ENCODE measurements at places on chromosomes 13 and 19.
A peak's percentile ranks its signal among the peaks of the same experiment; 100 is the strongest.

- no peak overlapping the region for H3K27ac ChIP-seq
- no peaks in the 10 kb centered on the region for H3K27me3 ChIP-seq
- H3K4me1 ChIP-seq: no peaks in the 10 kb centered on the region
Observed at GRCh38 chr13:75091718-75092117, 390.3 kb downstream of the TBC1D4 start.

GRCh38 chr13:23999424-23999823 lies 102.1 kb upstream of the C1QTNF9B start:
- DNase-seq: no peak
- H3K4me1 ChIP-seq: no peaks in the 10 kb centered on the region
- no peak overlapping the region for H3K4me3 ChIP-seq

DNA sequence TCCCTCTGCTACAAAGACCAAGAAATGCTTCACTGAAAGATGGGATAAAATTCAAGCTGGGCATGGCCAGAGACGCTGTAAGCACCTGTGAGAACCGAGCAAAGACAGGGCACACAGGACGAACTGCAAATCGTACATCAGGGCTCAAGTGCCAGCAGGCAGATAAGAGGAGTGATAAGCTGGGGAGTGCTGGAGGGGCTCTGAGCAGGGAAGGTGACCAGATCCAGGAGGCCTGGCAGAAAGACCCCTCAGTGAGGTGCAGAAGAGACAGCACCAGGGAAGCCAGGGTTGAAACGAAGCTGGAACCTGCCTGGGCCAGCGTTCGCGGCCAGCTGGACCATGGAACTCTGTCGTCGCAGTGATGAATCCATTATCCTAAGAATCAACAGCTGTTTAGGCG lies 10.2 kb downstream of the RAB20 start:
- no peak overlapping the region for H3K4me3 ChIP-seq
- no peaks in the 10 kb centered on the region for H3K27me3 ChIP-seq
- H3K4me1 ChIP-seq: no peaks in the 10 kb centered on the region

DNA sequence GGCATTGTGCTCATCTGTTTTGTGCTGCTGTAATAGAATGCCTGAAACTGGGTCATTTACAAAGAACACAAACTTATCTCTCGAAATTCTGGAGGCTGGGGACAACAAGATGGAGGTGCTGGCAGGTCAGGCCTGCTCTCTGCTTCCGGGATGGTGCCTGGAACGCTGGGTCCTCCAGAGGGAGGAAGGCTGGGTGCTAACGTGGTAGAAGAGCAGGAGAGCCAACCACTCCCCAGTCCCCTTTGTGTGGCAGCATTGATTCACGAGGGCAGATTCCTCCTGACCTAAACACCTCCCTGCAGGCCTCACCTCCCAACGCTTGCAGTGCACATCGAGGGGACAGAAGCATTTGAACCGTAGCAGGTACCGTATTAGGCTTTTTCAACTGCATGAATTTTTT lies 34.1 kb upstream of the TFDP1 start:
- peaks cover 4% of the 10 kb centered on the region for H3K4me1 ChIP-seq
- H3K27ac ChIP-seq: no peak overlapping the region
- DNase-seq: no peak
- no peaks in the 10 kb centered on the region for H3K27me3 ChIP-seq
- peaks cover 20% of the 10 kb centered on the region for H3K36me3 ChIP-seq
- no peak overlapping the region for H3K4me3 ChIP-seq

DNA sequence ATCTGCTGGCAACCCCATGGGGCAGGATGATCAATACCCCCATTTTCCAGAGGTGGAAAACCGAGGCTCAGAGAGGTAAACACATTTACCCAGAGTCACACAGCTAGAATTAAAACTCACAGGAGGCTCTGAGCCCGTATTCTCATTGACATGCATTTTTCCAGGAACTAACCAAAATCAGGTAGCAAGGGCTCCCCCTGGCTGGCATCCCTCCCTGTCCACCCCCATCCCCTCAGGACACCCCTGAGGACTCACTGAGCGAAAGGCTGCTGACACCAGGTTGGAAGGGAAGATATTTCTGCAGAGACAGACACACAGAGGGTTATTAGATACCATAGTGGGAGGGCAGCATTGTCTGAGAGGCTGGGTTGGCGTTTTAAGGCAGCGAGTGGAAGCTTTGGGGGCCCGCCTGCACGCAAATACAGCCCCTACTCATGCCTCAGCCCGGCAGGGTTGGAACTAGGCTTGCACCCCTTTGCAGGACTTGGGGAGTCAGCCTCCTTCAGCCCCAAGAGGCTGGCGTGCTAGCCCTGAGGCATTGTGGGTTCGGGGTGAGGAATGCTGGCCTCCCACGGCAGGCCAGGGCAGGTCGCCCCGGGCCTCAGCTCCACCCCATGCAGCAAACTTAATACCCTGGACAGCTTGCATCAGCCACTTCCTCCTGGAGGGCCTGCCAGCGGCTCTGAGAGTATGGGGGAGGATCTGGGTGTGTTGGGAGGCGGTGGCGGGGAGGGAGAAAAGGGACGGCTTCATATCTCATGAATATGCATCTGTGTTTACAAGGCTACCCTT lies 3.9 kb downstream of the SLC1A5 start:
- peak overlapping the region; percentile 98 for H3K27ac ChIP-seq
- no peaks in the 10 kb centered on the region for H3K27me3 ChIP-seq
- peaks cover 9% of the 10 kb centered on the region for H3K4me1 ChIP-seq
- DNase-seq: peak; percentile 84
- H3K4me3 ChIP-seq: peak overlapping the region; percentile 33
- H3K36me3 ChIP-seq: peaks cover 14% of the 10 kb centered on the region

DNA sequence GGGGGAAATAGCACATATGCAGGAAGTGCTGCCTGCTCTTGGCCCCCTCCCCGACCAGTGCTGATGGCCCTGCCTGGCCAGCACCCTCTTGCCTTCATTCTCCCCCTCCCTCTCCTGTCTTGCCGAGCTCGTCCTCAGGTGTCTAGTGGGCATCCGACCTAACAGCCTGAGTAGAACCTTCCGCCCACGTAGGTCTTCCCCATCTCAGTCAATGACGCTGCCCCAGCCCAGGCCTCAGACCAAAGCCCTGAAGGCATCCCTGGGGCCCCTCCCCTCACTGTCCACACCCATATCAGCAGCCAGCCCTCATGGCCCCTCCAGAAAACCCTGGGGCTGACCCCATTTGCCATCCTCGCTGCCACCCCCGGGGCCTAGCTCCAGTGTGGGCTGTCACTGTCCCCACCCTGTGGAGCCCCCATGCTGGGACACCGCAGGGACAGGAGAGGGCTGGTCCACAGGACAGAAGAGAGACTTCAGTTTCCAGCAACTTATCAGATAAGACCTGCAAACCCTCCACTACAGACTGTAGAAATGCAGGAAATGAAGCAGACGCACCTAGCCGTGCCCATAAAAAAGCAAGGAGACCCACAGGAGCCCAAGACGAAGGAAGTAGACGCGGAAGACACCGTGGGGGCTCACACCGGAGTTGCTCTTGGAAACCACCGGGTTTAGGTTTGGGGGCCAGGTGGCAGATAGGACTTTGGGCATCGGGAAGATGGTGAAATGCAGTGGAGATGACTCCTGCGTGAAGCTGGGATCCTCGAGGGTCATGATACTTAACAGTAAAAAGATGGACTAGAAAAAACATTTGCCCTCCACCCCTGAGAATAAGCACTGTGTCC lies 38.3 kb downstream of the AP1M1 start:
- H3K27me3 ChIP-seq: no peaks in the 10 kb centered on the region
- H3K4me1 ChIP-seq: no peaks in the 10 kb centered on the region
- H3K4me3 ChIP-seq: no peak overlapping the region
- no peak overlapping the region for H3K27ac ChIP-seq
- H3K36me3 ChIP-seq: peaks cover 30% of the 10 kb centered on the region

- peak overlapping the region; percentile 60 for H3K4me3 ChIP-seq
- no peaks in the 10 kb centered on the region for H3K27me3 ChIP-seq
- no peak for DNase-seq
- peak overlapping the region; percentile 65 for H3K27ac ChIP-seq
- H3K4me1 ChIP-seq: peaks cover 2% of the 10 kb centered on the region
Observed at GRCh38 chr19:19202707-19203011, 555 bp downstream of the NR2C2AP start.

DNA sequence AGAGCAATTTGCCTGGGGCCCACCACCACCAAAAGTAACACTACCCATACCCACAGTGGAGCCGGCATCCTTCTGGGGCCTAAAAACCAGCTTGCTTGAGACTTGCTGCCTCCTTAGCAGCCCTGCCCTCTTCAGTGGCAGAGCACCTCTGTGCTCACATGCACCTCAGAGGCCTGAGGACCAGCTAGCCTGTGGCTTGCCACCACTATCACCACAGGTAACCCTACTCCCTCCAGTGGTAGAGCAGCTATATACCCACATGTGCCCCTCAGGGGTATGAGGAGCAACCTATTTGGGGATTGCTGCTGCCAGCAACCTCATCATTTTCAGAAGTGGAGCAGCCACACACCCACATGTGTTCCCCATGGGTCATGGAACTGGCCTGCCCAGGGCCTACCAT lies 111.4 kb upstream of the SPRY2 start:
- no peak overlapping the region for H3K27ac ChIP-seq
- no peak overlapping the region for H3K4me3 ChIP-seq
- H3K27me3 ChIP-seq: no peaks in the 10 kb centered on the region
- no peaks in the 10 kb centered on the region for H3K36me3 ChIP-seq

DNA sequence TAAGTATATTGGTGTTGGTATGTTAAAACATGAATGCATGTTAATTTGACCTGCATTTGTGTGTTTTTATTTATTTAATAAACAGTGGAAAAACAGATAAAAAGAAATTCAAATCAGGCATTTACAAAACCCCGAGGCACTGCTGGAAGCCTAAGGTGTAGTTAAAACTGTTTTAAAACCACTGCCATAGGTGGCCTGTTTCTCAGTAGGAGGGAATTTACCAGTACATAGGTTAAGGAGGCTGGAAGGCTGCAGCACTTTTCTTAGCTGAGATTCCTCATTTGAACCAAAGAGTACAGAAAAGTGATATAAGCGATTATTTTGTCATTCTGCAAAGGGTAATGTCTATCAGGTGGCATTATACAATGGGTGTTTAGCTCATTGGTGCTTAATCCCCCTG lies 99.6 kb downstream of the PAN3 start:
- no peaks in the 10 kb centered on the region for H3K36me3 ChIP-seq
- no peak for DNase-seq
- H3K27ac ChIP-seq: no peak overlapping the region

GRCh38 chr13:83229574-83230305 lies 652.5 kb downstream of the SLITRK1 start:
- no peak overlapping the region for H3K27ac ChIP-seq
- DNase-seq: peak; percentile 68
- no peak overlapping the region for H3K4me3 ChIP-seq

- H3K4me1 ChIP-seq: peaks cover 16% of the 10 kb centered on the region
- DNase-seq: no peak
- no peak overlapping the region for H3K27ac ChIP-seq
- H3K27me3 ChIP-seq: no peaks in the 10 kb centered on the region
- no peak overlapping the region for H3K4me3 ChIP-seq
Observed at GRCh38 chr13:74773248-74773647, 639.0 kb upstream of the KLF12 start.

DNA sequence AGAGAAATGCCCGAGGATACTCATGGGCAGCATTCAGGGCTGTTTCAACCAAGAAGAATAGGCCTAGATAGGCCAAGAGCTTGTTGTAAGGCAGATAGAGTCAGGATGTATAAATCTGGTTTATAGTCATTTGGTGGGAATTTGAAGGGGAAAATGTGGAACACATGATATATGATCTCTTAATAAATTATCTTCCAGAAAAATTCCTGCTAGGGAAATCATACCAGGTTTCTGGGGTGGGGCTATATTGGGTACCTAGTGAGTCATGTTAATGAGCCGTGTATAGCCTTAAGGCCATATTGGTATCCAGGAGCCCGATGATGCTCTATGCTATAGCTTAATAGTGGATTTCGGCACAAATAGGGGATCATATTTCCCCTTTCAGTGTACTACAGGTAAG lies 51.5 kb upstream of the HTR2A start:
- no peaks in the 10 kb centered on the region for H3K36me3 ChIP-seq
- DNase-seq: no peak

DNA sequence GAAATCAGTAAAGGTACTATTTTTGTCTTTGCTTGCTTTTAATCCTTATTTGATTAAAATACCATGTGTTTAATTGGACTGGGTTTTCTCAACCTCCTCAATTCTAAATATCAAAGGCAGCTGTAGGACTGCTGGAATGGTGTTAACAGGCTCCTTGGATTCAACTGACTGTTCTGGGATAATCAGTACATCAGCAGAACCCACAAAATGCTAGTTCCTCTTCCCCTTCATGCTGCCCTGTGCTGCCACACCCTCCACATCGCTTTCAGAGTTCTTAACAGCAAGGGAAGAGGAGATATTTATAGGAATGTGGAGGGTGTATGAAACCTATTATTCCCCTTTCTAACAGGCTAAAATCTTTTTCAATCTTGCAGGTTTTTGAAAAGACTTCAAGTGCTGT lies 82.4 kb downstream of the KCTD12 start:
- H3K27me3 ChIP-seq: no peaks in the 10 kb centered on the region
- no peak overlapping the region for H3K27ac ChIP-seq
- H3K4me3 ChIP-seq: no peak overlapping the region
- no peak for DNase-seq

DNA sequence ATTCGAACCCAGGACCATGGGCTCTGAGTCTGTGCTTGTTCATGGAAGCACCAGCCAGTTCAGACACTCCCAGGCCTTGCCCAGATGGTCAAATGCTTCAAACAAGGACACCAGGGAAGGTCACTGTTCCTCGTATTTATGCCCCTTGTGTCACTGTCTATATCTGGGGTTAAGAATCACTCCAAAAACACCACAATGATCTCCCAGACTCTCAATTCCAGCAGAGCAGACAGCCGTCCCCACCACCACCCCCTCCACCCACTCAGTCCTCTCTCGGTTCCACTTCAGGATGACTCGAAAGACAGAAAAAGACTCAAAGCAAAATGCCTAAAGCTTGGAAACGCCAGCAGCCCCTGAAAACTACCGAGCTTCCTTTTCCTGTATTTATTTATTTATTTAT lies 79.0 kb downstream of the INSR start:
- DNase-seq: no peak
- no peak overlapping the region for H3K27ac ChIP-seq
- no peaks in the 10 kb centered on the region for H3K4me1 ChIP-seq
- H3K36me3 ChIP-seq: no peaks in the 10 kb centered on the region

GRCh38 chr19:45136507-45137178 lies 24.1 kb downstream of the NKPD1 start:
- no peaks in the 10 kb centered on the region for H3K27me3 ChIP-seq
- H3K4me1 ChIP-seq: peaks cover 6% of the 10 kb centered on the region
- H3K27ac ChIP-seq: no peak overlapping the region
- no peak for DNase-seq

DNA sequence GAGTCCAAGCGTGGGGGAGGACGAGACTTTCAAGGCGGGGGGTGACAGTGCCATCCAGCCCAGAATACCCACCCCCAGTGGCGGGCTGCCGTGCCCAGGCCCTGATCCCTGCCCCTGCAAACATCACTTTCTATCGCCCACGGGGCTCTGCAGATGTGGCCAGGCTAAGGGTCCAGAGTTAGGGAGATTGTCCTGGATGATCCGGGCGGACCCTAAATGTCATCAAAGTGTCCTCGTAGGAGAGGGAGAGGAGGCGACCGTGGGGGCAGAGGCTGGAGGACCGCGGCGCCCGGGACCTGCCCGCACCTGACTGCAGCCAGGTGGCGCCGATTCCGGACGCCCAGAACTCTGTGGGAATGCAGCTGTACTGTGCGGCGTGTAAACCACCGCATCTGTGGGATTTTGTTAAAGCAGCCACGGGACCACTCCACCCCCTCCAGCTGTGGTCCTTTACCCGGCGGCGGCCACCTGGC lies 32.4 kb downstream of the GJA3 start:
- no peaks in the 10 kb centered on the region for H3K27me3 ChIP-seq
- DNase-seq: no peak
- peaks cover 11% of the 10 kb centered on the region for H3K4me1 ChIP-seq

Data from fibroblast of lung (primary cell).